ENCODE measurements at places on chromosomes 11 and 22.

- DNase-seq, result no peak
These were observed 48.1 kb upstream of the FGF3 start for GRCh38 chr11:69867076-69868005.

GRCh38 chr11:121035780-121036179 lies 11.9 kb downstream of the TBCEL start:
- DNase-seq, result no peak

GRCh38 chr11:27293515-27294417 lies 69.2 kb downstream of the CCDC34 start:
- DNase-seq, result no peak

- no peak for DNase-seq
These were observed 1.4 kb upstream of the TNNI2 start for GRCh38 chr11:1837171-1838076.

DNA sequence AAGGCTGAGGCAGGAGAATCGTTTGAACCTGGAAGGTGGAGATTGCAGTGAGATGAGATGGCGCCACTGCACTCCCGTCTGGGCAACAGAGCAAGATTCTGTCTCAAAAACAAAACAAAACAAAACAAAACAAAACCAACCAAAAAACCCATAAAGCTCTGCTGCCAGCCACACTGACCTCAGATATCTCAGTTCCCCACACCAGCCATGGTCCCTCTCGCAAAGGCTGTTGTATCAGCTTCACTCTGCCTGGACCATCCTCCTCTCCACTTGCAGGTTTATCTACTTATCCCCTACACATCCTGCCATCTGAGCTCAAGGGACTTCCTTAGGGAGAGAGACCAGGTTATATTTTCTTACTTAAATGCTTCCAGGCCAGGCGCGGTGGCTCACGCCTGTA lies 11.1 kb downstream of the BACE1-AS start:
- DNase-seq, result no peak

DNA sequence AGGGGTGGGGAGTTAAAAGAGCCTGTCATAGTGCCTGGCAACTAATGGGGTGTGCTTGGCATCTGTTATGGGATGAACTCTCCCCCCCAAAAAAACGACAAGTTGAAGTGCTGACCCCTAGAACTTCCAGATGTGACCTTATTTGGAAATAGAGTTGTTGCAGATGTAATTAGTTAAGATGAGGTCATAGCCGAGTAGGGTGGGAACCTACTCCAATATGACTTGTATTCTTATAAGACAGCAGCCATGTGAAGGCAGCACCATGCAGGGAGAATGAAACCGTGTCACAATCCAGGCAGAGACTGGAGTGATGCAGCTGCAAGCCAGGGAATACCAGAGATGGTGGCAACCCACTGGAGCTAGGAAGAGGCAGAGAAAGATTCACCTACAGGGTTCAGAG lies 394.5 kb downstream of the TENM4 start:
- no peak for DNase-seq

- peak; percentile 37 for DNase-seq
These were observed 24.2 kb upstream of the TMEM123 start for GRCh38 chr11:102476812-102477211.

GRCh38 chr11:120326845-120327281 lies 1.8 kb downstream of the TLCD5 start:
- DNase-seq, result no peak

- DNase-seq, result no peak
These were observed 43.3 kb downstream of the ENDOD1 start for GRCh38 chr11:95132956-95133355.

GRCh38 chr11:65791719-65792213 lies 4.9 kb downstream of the OVOL1 start:
- DNase-seq, result peak; percentile 19

DNA sequence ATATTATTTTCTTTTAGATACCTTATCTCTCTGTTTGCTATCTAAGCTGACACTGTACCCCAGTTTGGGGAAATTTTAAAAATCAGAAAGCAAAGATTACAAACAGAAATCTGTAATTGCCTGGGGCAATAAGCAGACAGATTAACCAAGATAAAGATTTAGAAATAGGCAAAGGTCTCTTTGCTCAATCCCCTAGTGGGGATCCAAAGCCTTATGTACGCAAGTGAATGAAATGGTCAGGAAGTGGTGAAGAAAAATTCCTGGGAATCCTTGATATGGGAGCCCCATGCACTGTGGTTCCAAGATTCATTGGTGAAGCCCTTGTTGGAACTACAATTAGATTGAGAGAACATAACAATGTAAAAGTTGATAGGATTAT lies 139.5 kb upstream of the GUCY1A2 start:
- DNase-seq, result no peak

- DNase-seq, result no peak
These were observed 27.7 kb downstream of the OR6Q1 start for GRCh38 chr11:58058276-58059006.

- no peak for DNase-seq
These were observed 5.2 kb upstream of the TBX10 start for GRCh38 chr11:67644472-67645418.

GRCh38 chr22:36212901-36213300 lies 11.3 kb upstream of the APOL4 start:
- no peak for DNase-seq

DNA sequence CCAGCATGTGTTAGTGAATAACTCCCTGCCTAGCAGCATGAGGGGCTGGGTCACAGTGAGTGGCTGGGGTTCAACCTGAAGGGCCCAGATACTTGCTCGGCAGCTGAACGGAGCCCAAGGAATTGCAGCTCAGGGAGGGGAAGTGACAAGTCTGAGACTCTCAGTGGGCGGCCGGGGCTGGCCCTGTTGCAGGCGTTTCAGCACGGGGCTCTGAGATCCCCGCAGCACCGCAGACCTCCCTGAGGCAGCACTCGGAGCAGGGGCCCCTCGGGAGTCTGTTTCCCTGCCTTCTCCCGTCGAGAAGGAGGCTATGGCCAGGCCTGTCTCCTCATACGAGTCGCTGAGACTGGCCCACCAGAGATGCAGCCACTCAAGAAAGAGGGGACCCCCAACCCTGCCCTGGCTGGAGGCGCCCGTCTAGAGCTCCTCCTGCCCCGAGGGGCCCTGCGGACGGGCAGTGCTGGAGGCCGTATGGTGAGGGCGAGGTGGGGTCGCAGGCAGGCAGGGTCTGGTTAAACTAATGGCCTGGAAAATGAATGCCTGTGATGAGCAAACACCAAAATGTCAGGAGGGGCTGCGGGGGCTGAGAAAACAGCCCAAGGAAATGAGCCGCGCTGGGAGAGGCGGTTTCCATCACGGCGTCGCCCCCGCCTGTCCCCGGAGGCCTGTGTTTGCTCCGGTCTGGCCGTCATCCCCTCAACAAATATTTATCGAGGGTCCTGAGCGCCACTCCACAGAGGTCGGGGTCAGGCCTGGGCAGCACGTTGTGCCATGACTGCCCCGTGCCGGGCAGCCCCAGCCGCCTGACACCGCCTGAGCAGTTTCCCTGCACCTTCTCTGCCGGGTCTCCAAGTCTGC lies 9.3 kb downstream of the TSSC4 start:
- no peak for DNase-seq

All from NCI-H2107 (cell line).